ENCODE measurements at places on chromosomes 12 and 14.

DNA sequence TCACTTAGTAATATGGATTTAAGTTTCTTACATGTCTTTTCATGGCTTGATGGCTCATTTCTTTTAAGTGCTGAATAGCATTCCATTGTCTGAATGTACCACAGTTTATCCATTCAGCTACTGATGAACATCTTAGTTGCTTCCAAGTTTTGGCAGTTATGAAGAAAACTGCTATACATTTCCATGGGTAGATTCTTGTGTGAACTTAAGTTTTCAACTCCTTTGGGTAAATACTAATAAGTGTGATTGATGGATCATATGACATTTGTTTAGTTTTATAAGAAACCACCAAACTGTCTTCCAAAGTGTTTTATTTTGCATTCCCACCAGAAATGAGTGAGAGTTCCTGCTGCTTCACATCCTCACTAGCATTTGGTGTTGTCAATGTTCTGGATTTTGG, 119.2 kb downstream of the NAV3 start:
- DNase-seq, result no peak

DNA sequence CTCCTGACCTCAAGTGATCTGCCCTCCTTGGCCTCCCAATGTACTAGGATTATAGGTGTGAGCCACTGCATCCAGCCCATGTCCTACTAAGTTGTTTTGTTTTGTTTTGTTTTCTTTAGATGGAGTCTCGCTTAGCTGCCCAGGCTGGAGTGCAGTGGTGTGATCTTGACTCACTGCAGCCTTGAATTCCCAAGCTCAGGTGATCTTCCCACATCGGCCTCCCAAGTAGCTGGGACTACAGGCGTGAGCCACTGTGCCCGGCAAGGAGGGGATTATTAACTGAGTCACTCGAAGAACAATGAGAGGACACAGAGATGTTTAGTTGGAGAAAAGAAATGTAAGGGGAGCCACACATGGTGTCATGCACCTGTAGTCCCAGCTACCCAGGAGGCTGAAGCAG, 18.0 kb upstream of the ERBB3 start:
- no peak for DNase-seq

GRCh38 chr12:64685050-64685449, 74.2 kb downstream of the GNS start:
- no peak for DNase-seq

DNA sequence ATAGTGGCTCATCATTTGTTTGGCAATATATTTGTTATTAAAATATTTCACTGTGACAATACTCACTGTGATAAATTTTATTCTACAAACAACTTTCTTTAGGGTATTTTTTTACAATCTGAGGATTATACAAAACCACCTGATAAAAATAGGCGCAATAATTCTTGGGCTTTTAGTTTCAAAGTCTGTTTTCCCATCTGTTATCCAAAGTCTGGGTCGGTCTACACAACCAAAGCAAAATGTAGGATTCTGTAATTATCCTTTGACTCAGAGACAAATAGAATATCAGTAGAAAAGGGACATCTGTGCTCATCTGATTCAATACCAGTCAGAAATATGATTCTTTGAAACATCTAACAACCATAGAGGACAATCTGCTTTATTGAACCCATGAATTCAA, 271.8 kb upstream of the AMIGO2 start:
- no peak for DNase-seq

DNA sequence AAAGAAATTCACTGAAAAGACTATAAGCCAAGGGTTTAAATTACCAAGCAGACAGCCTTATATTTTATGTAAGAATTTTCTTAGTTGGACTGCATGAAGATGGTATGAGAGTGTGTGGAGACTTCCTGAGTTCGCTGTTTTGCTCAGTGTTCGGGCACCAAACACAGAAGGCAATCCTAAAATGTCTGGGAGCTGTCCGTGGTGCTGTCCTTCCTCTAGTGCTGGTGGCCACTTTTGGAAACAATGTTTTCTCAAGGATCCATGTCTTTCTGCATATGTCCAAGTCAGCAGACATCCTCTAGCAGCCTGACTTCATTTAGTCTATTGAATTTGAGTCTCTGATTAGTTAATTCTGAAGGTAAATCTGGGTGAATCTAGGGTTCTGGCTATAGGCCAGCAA, 135.8 kb downstream of the SLC8A3 start:
- no peak for DNase-seq

DNA sequence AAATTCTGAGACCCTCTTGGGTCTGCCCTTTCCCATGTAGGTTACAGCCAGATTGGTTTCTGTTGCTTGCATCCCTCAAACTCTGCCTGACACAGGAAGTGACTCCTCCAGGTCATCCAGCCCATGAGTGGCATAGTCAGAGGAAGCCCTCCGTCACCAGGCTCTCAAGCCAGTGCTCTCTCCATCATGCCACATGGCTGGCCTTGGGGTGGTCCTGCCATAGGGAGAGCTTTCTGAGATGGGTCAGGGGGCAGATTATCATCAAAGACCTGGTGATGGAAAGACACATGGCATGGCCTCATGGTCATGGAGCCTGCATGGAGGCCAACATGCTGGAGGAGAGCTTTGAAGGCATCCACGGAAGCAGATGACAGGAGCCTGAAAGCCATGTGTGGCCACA, 15.4 kb upstream of the CLMN start:
- no peak for DNase-seq

GRCh38 chr12:4440187-4440941, 5.3 kb downstream of the FGF6 start:
- DNase-seq, result no peak

GRCh38 chr12:33617218-33617617, 177.6 kb upstream of the SYT10 start:
- no peak for DNase-seq

DNA sequence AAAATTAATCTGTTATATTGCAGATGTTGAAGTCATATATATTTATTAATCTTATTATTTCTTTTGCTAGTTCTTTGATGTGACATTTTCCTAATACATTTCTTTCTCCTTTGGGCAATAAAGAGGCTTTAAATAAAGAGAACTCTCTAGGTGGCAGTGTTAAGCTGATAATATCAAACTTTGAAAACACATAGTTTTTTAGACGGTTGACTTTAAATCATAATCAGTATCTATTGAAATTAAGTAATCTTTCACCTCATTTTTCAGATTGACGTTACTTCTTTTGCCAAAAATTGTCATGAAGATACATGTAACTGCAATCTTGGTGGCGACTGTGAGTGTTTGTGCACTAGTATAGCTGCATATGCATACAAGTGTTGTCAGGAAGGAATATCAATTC, 130.8 kb upstream of the PTPRQ start:
- DNase-seq, result no peak
